NCI-H524 (cell line): ENCODE measurements at places on chromosomes 7 and 10.

DNA sequence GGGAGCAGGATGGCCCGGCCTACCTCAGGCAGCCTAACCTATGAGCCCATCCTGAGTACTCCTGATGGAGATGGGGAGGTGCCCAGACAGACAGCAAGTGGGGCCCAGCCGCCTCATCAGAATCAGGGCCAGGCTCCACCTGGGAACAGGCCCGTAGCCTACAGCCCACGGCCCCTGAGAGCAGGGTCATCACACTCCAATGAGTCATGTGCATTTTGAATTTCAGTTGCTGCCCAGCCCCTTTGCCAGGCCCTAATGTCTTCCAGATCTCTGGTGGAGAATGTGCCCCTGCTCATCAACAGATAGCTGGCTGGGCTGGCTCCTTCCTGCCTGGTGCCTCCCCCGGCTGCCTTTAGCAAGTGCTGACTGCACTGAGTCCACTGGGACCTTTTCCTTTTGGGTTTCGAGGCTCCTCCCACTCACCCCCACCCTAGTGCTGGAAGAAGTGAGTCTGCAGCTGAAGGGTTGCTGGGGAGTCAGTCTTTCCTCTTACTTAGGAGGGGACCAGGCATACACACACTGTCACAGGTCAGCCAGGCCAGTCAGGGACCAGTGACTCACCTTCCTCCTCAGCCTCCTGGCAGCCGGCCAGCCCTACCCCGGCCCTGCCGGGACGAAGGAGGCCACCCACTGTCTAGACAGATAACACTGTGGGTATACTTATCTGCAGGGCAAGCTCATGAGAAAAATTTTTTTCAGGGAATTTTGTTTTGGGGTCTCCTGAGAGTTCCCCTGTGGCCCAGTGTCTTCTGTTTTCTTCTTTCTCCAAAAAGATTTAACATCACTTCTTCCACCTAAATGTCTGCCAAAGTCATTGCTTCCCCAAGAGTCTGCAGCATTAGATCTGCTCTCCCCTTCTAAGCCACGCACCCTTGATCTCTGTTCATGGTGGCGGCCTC, 9.1 kb upstream of the ASIC3 start:
- DNase-seq: no peak

DNA sequence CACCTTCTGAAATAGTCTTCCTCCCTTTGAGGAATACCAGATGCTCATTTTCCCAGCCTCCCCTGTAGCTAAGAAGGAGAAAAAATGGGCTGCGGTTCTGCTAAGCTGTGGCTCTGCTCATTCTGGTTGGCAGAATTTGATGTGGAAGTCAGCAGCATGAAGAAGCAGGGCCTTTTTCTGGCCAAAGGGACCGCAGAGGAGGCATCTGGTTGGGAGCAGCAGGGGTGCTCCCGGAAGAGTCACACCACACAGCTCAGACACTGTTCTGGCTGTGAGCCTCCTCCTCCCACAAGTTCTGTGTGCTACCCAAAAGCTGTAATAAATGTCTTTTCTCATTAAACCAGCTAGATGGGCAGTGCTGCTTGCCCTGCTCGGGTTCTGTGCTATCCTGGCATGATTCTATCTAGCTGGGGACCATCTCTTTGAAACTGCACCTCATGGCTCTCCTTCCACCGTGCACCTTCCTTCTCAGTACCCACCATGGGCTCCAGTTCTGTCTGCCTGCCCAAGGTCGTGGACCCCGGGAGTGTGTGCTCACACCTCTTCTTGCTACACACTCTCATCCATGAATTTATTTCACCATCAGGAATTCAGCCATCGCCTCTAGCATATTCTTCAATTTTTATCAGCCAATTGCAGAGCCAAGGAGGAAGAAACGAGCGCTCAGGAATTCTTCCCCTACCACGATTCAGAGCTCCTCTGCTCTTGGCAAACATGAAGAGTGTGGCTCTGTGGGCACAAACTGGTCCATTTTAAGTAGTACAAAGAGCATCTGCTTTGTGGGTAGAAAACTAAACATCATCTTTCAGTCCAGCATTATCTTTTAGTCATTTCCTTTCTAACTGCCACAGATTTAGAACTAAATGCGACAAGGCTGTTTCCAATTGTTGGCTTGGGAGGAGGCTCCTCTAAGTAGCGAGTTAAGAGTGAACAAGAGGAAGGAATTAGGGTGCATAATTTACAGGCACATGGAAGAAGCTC, 76.9 kb downstream of the FAM171A1 start:
- no peak for DNase-seq

- no peak for DNase-seq
Observed at GRCh38 chr10:82934429-82934828, 1059.4 kb downstream of the NRG3 start.

DNA sequence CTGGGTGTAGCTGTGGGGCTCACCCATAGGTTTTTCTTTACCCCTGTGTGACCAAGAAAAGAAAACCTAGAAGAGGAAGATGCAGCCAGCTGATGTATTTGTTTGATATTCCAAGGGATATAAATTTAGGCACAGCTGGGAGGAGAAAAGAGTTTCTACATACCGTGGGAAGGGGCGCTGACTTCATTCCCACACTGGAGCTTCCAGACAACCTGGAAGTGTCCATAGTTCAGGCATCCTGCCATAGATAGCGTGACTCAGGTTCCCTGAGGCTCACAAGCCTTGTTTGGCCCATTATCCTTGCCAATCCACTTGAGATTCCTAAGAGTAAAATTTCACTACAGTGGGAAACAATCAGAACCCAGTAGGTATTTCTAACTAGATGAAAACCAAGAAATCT, 371.7 kb upstream of the NRP1 start:
- DNase-seq: no peak

- DNase-seq: no peak
Observed at GRCh38 chr7:71266912-71267311, 135.0 kb downstream of the GALNT17 start.

DNA sequence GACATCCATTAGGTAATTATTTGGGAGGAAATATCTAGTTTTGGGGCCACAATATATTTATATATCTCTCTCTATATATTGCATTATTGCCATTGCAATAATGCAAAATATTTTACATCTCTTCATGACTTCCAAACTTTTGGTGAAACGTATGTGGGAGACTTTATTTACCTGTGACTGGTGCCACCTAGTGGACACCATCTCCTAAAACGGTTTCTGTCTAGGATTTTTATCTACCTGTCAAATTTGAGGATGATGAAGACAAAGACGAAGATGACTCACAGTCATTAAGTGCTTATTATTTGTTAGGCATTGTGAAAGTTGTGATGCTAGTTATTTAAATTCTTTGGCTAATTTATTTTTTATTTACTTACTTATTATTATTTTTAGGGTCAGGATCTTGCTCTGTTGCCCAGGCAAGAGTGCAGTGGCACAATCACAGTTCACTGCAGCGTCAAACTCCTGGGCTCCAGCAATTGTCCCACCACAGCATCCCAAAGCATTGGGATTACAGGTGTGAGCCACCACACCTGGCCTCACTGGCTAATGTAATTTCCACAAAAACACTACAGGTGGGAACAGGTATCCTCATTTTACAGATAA, 18.7 kb upstream of the CBLL1 start:
- peak; percentile 64 for DNase-seq

GRCh38 chr7:125599387-125599786, 669.8 kb upstream of the POT1 start:
- no peak for DNase-seq

GRCh38 chr7:129643550-129644170, 32.1 kb downstream of the NRF1 start:
- DNase-seq: no peak

GRCh38 chr10:78335691-78336401, 302.2 kb downstream of the RPS24 start:
- no peak for DNase-seq

- DNase-seq: no peak
Observed at GRCh38 chr7:96188174-96188581, 133.7 kb downstream of the SLC25A13 start.

GRCh38 chr7:69599286-69599954, 1.1 kb downstream of the AUTS2 start:
- DNase-seq: peak; percentile 39

DNA sequence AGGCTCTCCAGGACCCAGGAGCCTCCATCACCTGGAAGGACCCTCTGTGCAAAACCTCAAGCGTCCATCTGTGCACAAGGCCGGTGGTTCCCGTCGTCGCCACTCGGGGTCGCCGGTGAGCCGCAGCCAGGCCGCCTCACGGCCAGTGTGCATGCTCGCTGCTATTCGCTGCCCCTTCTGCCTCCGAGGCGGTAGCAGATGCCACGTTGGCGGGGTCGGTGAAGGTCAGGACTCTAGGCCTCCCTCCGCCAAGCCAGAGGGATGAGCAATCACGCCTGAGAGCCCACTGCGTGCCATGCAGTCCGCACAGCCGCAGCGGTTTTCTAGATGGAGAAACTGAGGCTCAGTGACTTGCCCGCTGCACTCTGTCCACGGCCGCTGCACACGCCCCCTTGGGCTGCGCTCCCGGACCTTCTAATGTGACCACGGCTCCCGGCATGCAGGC, 5.7 kb downstream of the UPK3B start:
- DNase-seq: no peak

GRCh38 chr7:5231811-5232484, 41.9 kb downstream of the WIPI2 start:
- no peak for DNase-seq
